ENCODE measurements at places on chromosomes 5 and 9.

DNA sequence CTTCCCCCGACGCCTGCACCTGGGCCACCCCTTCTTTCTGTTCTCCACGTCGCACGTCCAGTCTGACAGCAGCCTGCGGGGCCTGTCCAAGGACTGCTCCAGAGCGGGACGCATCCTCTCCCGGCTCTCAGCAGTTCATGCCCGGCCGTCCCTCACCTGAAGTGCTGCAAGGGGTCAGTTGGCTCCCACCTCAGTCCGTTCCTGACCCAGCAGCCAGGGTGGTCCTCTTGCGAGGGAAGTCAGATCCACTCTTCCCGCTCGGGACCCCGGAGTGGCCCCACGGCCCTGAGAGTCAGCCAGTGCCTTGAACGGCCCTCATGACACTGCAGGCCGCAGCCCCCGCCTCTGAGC, 249.7 kb upstream of the IRX4 start:
- no peak for DNase-seq

DNA sequence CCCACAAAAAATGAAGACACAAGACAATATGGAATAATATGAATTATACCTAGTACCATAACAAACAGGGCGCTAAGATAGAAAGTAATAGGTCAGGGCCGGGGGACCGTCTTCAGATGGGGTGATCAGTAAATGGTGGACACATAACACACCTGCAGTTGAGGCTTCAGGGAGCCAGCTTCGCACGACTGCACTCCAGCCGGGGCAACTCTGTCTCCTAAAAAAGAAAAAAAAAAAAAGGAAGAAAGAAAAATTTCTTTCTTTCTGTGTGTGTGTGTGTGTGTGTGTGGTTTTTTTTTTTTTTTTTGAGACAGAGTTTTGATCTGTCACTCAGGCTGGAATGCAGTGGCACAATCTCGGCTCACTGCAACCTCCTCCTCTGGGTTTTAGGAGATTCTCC, 75.0 kb upstream of the HSPA9 start:
- DNase-seq, result no peak

- DNase-seq, result no peak
Measured at GRCh38 chr5:32274548-32275395, 38.0 kb downstream of the MTMR12 start.

GRCh38 chr5:174608631-174609097, 115.7 kb upstream of the MSX2 start:
- DNase-seq, result no peak

GRCh38 chr9:127417131-127418036, 6.8 kb upstream of the ZNF79 start:
- DNase-seq, result no peak

GRCh38 chr9:129781981-129782380, 21.0 kb upstream of the TOR1B start:
- no peak for DNase-seq

- no peak for DNase-seq
Measured at GRCh38 chr5:8561854-8562253, 692.9 kb downstream of the MTRR start.

- no peak for DNase-seq
Measured at GRCh38 chr5:180111273-180112002, 39.9 kb upstream of the RNF130 start.

DNA sequence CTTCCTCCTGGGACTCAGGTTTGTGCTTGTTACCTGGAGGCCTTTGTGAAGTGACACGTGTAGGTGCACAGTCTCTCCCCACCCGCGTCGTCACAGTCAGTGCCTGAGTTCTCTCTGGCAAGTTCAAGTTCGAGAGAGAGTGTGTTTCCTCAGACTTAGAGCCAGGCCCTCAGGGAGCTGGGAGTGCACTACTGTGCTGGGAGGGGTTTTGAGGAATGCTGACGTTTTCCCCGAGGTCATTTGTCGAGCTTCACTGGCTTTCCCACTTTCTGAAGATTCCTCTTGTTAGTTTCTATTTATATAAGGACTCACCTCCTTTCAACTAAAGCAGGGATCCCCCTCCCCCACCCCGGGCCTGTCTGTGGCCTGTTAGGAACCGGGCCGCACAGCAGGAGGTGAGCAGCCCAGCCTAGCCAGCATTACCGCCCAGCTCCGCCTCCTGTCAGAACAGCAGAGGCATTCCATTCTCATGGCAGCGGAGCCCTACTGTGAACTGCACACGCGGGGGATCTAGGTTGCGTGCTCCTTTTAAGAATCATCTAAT, 209.2 kb downstream of the DIRAS2 start:
- DNase-seq, result no peak

- DNase-seq, result peak; percentile 77
Measured at GRCh38 chr5:14465116-14465515, 116.5 kb upstream of the OTULINL start.
